Fibroblast of skin of left quadriceps (primary cell): ENCODE measurements at places on chromosomes 12 and 14.

DNA sequence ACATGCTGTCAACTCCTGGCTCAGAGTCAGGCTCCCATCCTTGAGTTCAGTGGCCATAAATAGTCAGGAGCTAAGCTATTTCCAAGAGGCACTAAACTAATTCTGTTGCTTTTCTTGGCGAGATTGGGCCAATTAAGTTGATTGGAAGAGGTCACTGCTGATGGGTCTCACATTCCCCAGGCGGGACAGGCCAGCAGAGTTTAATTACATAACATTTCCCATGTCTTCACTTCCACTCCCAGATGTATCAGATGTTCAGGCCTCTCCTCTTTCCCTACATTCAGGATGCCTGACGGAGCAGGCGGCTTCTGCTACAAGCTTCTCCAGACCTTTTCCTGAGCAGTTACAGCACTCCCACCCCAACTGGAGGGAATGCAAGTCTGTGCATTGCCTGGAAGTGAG lies 5.3 kb downstream of the NTF3 start:
- no peak for DNase-seq

DNA sequence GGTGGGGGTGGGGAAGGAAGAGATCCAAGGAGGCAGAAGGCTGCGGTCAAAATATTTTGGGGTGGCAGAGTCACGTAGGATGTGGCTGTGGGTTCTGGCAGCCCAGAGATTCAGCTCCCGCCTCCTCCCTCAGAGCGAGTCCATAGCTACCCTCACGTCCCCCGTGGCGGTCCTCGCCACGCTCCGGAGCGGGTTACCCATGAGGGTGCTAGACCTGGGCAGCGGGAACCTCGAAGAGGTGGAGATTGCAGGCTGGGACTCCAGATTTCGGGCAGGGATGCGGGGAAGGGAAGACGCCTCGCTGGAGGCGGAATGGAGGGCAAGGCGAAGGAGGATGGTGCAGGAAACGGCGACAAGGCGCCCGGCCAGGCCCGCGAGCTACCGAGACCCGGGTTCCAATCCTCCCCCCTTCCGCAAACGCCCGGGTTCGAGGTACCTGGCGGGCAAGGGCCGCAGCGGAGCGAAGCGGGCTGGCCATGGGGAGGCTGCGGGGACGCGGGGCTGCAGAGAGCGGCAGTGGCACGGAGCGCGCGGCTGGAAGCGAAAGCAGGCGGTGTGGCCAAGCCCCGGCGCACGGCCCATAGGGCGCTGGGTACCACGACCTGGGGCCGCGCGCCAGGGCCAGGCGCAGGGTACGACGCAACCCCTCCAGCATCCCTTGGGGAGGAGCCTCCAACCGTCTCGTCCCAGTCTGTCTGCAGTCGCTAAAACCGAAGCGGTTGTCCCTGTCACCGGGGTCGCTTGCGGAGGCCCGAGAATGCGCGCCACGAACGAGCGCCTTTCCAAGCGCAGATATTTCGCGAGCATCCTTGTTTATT lies 46.2 kb downstream of the BCAT1 start:
- DNase-seq: no peak

- no peak for DNase-seq
Observed at GRCh38 chr14:30559638-30560091, 707 bp downstream of the G2E3 start.

GRCh38 chr14:100782516-100783320 lies 43.2 kb upstream of the MEG3 start:
- DNase-seq: no peak

- no peak for DNase-seq
Observed at GRCh38 chr12:6264402-6265037, 46.0 kb upstream of the PLEKHG6 start.

GRCh38 chr12:53749986-53750811 lies 1.6 kb downstream of the CISTR start:
- DNase-seq: no peak

- no peak for DNase-seq
Observed at GRCh38 chr12:132300789-132301722, 28.3 kb downstream of the GALNT9 start.

DNA sequence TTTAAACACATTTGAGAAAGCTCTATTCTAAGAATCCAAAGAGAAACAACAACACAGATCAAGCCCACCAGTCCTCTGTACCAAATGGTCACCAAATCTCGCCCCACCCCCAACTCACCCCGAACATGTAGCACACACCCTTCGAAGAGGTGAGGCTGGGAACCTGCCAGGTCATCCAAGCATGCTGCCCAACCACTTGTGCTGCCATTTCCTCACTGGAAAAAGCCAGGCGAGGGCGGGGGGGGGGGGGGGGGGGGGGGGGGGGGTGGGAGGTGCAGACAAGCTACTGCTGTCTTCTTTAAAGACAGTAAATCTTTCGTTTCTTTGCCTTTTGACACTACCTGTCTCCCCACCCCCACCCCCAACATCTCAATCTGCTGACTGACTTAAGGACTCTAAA lies 59.9 kb downstream of the SETD3 start:
- no peak for DNase-seq

- no peak for DNase-seq
Observed at GRCh38 chr14:24052656-24053547, 1.1 kb downstream of the CARMIL3 start.

GRCh38 chr14:76053572-76054355 lies 68.2 kb downstream of the IFT43 start:
- no peak for DNase-seq

DNA sequence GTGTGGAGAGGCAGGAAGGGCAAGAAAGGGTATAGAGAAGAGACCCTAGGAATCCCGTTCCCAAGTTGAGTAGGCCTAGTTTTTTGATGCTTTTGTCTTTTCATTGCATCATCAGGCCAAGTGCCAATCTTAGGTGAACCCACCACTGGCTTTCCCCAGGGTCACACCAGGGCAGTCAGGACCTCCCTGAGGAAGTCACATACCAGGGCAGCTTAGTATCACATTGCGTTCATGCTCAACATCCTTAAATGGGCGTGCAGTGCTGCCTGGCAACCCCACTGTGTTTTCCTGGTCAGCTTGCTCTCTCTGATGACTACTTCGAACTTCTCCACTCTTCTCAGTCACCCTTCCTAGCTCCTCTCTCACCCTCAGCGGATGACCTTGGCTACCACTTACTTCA lies 9.0 kb downstream of the ASIC1 start:
- DNase-seq: peak; percentile 67

DNA sequence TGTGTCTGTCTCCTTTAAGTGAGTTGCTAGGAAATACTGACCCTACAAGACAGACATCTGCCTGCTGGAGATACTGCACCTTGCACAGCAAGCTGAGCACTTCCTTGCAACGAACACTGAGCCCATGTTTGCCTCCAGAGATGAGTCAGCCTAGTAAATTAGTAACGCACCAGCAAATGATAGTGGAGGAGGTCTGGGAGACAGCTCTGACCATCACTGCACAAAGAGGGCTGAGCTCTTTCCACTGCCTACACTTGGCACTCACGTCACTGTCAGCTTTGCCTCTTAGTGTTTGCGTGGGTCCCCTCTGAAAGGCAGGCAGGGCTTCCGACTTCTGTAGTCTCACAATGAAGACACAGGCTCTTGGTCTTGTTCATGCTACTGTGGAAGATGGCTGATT lies 109.0 kb downstream of the APAF1 start:
- DNase-seq: no peak

GRCh38 chr12:108572166-108572790 lies 9.9 kb downstream of the ISCU start:
- DNase-seq: no peak

GRCh38 chr14:79749065-79749464 lies 462.2 kb downstream of the DIO2 start:
- DNase-seq: no peak

GRCh38 chr12:118682656-118683055 lies 298.7 kb upstream of the SRRM4 start:
- no peak for DNase-seq

GRCh38 chr14:52072266-52072780 lies 3.5 kb upstream of the NID2 start:
- no peak for DNase-seq

DNA sequence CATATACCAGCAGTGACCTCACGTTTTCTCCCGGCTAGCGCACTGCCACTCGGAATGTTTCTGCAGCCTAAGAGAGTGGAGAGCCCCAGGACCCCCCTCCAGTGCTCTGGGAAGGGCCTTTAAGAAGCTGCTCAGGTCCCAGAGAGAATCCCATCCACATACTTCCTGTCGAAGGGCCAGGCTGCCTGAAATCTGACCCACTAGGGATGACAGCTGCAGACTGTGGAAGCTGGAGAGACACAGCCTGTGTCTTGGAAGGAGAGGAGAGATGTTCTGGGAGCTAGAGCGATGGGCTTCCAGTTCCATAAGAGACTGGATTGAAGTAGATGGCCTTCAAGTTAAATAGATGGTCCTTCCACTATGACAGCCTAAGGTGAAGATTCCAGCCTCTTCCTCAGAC lies 54.4 kb downstream of the IQSEC3 start:
- DNase-seq: no peak

DNA sequence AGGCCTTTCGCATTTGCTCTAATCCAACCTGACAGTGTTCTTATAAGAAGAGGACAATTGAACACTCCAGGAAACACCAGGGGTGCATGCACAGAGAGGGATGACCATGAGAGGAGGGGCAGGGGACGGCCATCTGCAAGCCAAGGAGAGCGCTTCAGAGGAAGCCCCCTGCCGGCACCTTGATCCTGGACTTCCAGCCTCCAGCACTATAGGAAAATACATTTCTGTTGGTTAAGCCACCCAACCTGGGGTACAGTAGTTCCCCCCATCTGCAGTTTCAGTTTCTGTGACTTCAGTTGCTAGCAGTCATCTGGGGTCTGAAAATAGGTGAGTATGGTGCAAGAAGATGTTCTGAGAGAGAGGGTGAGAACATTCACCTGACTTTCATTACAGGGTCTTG lies 64.7 kb downstream of the CLMN start:
- DNase-seq: no peak

- DNase-seq: no peak
Observed at GRCh38 chr12:108896336-108896735, 16.4 kb downstream of the DAO start.

DNA sequence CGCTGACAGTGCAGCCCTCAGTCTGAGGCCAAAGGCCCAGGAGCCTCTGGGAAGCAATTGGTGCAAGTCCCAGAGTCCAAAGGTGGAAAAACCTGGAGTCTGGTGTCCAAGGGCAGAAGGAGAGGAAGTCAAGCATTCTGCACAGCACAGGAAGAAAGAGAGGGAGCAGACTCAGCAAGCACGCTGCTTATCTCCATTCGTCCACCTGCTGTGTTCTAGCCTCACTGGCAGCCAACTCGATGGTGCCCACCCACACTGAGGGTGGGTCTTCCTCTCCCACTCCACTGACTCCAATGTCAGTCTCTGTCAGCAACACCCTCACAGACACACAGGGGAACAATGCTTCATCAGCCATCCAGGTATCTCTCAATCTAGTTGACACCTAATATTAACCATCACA lies 38.8 kb downstream of the HELB start:
- DNase-seq: no peak

DNA sequence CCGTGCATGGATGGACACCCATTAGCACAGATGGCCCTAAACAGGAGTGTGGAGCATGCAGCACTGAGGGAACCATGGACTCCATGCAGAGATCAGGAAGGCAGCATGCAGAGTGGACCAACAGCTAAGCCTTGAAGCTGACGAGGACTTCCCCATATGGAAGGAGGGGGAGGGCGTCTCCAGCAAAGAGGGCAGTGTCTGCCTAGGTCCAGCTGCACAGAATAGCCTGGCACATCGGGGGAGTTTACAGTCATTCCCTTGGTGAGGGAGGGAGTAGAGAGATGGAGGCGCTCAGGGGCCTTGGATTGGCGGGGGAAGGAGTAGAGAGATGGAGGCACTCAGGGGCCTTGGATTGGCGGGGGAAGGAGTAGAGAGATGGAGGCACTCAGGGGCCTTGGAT lies 64.5 kb downstream of the ANKRD9 start:
- no peak for DNase-seq

- no peak for DNase-seq
Observed at GRCh38 chr14:101365329-101366158, 195.8 kb upstream of the DIO3 start.

DNA sequence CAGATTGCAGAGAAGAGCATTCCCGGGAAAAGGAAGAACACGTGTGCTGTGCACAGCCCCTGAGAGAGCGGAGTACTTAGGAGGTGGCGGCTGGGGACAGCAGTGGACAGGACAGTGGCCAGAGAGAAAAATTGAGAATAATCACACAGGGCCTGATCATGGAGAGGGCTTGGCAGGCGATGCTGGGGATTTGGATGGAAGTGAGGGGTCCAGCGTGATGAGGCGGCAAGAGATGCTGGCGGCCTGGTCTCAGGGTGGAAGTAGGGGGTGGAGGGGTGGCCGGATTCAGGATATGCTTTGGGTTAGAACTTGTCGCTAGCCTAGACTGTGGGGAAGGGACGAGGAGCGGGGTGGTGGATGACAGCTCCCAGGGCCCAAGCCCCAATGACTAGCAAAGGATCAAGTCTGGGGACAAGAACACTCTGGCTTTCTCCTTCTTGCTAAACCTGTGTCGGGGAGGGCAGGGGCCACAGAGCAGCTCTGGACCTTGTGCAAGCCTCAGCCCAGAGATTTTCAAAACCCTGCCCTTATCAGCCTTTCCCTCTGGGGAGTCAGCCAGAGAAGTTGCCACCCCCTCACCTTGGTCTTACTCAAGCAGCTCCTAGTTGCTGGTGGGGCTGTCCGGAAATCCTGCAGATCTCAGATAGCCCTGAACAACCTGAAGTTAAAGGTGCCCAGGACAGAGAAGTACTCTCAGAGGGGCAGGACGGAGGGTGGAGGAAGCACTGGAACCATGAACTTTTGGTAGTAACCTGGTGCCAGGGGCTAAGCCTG lies 1.3 kb downstream of the HVCN1 start:
- no peak for DNase-seq

GRCh38 chr12:69619050-69619449 lies 8.3 kb upstream of the LRRC10 start:
- DNase-seq: no peak

GRCh38 chr12:124452576-124453331 lies 114.7 kb downstream of the NCOR2 start:
- DNase-seq: no peak

GRCh38 chr12:91774434-91774921 lies 371.2 kb downstream of the BTG1 start:
- DNase-seq: no peak

- no peak for DNase-seq
Observed at GRCh38 chr14:84749191-84749955, 780.6 kb upstream of the FLRT2 start.

DNA sequence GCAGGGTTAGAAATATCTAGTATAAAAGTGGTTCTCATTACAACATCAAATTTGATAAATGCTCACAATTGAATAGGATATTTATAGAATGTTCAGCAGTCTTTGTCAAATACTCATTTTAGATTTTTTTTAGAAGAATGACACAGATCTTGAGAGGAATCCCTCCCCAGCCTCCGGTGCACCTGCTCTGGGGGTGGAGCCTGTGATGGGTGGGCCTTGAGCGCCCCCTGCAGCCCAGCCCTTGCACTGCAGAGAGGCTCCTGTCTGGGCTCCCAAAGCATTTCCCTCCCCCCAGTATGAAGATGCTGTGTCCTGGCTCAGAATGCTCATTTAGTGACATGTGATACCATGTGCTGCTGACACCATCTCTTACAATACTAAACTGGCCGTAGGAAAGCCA lies 792.3 kb downstream of the TMEM121 start:
- DNase-seq: no peak
